Stimulated activated CD8-positive, alpha-beta memory T cell treated with anti-CD3 and anti-CD28 coated beads, Interleukin-4, amount 100 ng/mL, for 1 hour (primary cell): ENCODE measurements at places on chromosomes 2 and 18.

DNA sequence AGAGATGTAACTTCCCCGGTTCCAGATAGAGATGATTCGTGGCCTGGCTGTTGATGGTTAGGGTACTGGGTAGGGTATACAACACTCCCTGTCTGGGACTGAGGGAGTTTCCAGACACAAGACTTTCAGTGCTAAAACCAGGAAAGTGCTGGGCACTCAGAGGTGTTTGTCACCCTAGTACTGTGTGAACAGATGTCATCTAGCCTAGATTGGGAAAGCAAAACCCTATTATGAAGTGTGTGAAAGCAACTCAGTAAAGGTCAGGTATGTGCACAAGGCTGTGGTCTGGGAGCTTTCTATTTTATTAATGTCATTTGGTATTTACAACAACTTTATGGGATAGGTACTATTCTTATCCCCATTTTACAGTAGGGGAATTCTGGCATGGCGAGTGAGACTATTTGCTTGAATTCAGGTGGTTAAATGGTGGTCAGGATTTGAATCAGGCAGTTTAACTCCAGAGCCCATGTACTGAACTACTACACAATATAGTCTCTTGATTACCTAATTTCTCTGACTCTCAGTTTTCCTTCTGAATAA is 2.6 kb downstream of the BZW1 start:
- no peak for DNase-seq

GRCh38 chr2:74516650-74517049 is 2.4 kb downstream of the TLX2 start:
- DNase-seq = no peak

DNA sequence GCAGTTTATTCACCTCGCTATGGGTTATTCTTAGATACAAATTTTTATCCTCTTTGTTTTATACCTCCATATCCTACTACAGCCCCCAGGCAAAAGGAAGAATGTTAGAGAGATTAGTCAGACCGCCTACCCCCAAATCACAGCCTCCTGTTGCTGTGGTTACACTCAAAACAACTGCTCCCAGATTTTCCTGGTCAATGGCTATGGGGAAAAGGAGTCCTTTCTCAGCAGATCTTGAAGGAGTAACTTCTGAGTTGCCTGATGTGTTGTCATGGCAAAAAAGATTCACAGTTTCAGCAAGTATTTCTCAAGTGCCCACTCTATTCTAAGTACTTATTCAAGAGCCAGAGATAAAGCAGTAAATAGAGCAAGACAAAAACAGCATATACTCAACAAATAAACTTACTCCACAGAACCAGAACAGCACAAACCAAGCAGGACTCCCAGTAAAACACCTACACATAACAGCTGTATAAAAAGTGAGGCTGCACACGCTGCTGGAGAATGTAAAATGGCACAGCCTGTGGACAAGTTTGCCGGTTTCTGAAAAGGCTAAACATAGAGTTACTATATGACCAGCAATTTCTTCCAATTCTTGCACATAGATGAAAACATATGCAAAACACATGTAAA is 104.8 kb downstream of the NOL10 start:
- no peak for DNase-seq

DNA sequence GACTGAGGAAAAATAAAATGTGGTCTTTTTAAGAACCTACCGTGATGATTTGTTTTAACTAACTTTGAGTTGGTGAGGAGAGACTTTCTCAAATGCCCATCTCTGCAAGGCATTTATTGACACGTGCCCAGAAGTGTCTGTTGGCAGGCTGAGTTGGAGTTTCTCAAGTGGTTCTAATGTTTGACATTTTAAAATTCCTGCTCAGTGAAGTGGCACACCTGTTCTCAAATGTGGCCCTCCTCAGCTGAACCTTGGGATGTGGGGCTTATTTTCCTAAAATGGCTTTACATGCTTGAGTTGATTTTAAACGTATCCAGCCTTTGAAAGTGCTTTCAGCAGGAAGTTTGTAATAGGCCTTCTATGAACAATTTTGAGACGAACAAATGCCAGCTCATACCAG is 876 bp upstream of the CAVIN2 start:
- no peak for DNase-seq

GRCh38 chr18:80088823-80089222 is 20.2 kb upstream of the ADNP2 start:
- DNase-seq = no peak

DNA sequence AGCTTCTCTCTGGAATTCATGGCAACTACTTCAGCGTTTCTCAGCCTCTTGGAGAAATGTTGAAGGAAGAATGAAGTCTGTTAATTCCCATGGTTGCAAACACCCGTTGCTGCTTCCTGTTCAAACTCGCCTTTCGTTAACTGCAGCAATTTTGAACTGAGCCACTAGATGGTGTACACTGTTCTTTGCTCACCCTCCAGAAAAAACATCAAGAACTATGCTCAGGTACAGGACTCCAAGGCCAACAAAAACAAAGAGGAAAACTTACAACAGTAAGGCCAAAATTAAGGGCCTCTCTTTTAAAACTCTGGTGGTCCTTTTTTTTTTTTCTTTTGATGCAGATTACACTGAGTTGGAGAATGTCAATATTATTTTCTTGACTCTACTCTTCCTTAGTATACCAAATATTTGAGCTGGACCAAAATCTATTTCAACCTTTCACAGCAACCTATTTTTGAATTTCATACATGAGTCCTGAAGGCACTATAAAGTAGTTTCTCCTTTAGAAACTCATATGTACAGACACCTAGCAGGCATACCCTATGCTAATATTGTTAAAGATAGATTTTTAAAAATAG is 58.2 kb downstream of the KLHL14 start:
- no peak for DNase-seq

GRCh38 chr2:37283207-37283606 is 41.4 kb downstream of the PRKD3 start:
- DNase-seq = no peak

- DNase-seq = no peak
These were observed at the start of gene LONRF2 for GRCh38 chr2:100321866-100322820. TSS of gene LONRF2 (minus strand) at chr2:100322501. CDS start at chr2:100322093, 408 bp downstream.

- no peak for DNase-seq
These were observed 44.9 kb downstream of the MRPL35 start for GRCh38 chr2:86243950-86244733.

GRCh38 chr2:156672556-156673332 is 236.6 kb downstream of the GPD2 start:
- no peak for DNase-seq

DNA sequence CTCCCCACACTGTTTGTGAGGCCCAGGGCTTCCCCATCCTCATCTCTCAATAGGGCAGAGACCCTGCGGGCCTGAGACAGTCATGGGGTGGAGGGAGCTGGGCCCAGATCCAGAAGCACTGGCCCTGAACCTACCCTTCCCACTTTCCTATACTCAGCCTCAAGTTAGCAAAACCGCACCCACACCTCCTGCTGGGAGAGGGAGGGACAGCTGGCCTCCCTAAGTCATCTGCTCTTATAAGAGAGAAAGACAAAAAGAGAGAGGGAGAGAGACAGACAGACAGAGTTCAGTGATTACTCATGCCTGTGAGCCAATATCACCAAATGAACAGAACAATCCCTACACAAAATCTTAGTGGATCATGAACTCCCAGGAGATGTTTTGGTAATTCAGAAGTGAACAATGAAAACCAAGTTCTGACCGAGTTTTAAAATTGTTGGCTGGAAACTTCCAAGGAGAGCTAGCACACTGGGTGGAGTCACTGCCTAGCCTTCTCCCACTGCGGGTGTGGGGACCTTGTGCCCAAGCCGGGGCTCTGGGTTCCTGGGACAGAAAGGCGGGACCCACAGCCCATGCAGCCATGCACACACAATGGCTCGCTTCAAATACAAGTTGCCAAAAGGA is 130.5 kb downstream of the PXDN start:
- DNase-seq = no peak

- DNase-seq = no peak
These were observed 91.7 kb downstream of the CCDC138 start for GRCh38 chr2:108878276-108878675.

GRCh38 chr18:44156126-44156525 is 524.6 kb upstream of the SETBP1 start:
- DNase-seq = no peak

DNA sequence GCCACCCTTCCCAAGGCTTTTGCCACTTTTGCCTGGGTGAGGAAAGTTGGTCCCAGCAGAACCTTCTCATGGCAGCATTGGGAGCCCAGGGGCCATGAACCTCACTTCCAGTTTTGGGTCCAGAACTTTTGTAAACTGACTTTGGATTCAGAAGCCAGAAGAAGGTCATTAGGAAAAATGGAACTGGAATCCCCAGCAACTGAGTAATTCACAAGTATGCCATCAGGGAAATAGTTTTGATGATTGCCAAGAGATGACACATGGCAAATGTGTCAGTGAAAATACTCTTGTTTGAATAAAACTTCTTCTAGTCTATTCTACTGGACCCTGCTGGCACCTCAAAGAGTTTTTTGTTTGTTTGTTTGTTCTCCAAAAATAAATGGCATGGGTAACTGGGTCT is 203.7 kb downstream of the SETBP1 start:
- DNase-seq = no peak

GRCh38 chr2:136331226-136331625 is 213.3 kb upstream of the CXCR4 start:
- DNase-seq = no peak

DNA sequence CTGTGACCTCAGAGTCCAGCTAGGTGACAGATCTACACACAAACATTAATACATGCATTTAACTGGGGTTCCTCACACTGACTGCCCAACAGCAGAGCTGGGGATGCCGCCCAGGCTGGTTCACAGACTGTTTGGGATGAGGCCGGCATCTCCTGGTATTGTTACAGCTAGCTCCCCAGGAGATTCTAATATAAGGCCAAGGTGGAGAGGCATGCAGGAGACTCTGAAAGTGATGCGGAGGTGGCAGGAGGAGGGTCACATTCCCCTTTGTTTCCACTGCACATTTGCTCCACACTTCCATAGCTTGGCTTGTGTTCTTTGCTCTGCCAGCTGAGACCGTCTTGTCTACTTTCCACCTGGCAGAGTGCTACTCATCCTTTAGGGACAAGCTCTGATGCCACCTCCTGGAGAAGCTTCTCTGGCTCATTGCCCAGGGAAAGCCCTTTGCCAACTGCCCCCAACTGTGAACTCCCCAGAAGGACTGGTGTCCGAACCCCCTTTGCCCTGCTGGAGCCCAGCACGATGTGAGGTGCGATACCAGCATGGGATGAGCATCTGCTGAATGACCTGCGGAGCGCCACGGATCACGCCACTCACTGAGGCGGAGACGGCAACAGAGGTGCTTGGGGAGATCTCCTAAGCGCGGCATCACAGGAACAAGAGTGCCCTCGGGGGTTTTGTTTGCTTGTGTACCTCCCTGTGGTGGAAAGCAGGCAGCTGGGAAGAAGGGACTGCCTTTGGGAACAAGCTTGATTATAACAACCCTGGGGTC is 88.8 kb downstream of the UXS1 start:
- no peak for DNase-seq

- no peak for DNase-seq
These were observed 172.4 kb downstream of the LRATD1 start for GRCh38 chr2:14804902-14805301.

GRCh38 chr18:23884681-23885375 is 129.7 kb upstream of the TTC39C start:
- no peak for DNase-seq

- no peak for DNase-seq
These were observed 17.6 kb upstream of the KCNE4 start for GRCh38 chr2:223034221-223034975.

DNA sequence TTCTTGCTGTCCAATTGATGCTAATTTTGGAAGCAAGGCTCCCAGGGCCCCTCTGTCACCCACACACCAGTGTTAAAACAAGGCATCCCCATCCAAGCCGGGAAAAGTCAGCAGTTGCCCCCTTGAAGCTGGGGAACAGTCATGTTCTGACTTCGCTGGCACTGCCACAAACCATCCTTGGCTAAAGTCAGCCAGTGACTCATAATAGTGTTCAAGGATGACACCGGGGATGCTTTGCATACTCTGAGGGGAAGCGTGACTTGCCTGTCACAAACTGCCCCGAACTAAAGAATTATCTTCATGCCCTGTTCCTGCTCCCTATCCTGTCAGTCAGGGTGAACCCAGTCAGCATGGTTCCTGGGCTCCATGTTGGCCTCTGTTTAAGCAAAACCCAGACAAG is 37.0 kb downstream of the TGFA start:
- DNase-seq = no peak

- no peak for DNase-seq
These were observed 239.9 kb downstream of the KLHL29 start for GRCh38 chr2:23624915-23625314.

DNA sequence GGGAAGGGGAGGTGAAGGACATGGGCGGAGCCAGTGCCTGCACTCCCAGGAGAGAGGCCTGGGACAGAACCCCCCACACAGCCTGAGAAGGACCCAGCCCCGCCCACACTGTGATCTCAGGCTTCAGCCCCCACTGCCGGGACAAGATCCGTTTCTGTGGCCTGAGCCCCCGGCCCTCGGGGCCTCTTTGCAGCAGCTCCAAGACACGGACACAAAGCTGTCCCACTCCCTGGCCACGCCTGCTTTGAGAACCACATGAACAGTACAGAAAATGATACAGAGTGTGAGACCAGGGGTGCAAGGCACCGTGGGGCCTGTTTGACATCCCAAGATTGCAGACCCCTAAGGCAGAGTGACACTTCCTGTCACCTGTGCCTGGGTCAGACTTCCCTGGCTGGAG is 74.5 kb downstream of the TWIST2 start:
- DNase-seq = no peak

DNA sequence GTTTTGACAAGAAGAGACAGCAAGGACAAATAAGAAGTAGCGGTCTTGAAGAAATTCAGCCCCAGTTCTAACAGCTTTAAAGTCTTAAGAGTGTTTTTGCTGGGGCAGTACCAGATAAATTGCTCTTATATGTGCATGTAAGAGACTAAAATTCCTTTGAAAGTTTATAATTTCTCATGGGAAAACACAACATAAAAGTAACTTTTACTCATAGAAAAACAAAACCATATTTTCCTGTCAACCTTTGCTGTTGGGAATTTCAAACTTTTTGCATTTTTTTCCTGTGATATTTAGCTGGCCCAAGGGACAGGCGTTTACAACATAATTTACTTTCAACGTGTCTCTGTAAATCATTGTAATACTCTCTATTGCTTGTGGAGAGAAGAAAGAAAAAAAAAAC is 767.8 kb upstream of the ZEB2 start:
- no peak for DNase-seq

- DNase-seq = no peak
These were observed 393.7 kb downstream of the STK39 start for GRCh38 chr2:167853717-167854116.
